ENCODE measurements at places on chromosomes 11 and 22.

GRCh38 chr11:68840661-68841653 is 759 bp downstream of the CPT1A start:
- DNase-seq, result peak; percentile 53

GRCh38 chr22:25137577-25138525 is 61.8 kb upstream of the CRYBB3 start:
- DNase-seq, result no peak

DNA sequence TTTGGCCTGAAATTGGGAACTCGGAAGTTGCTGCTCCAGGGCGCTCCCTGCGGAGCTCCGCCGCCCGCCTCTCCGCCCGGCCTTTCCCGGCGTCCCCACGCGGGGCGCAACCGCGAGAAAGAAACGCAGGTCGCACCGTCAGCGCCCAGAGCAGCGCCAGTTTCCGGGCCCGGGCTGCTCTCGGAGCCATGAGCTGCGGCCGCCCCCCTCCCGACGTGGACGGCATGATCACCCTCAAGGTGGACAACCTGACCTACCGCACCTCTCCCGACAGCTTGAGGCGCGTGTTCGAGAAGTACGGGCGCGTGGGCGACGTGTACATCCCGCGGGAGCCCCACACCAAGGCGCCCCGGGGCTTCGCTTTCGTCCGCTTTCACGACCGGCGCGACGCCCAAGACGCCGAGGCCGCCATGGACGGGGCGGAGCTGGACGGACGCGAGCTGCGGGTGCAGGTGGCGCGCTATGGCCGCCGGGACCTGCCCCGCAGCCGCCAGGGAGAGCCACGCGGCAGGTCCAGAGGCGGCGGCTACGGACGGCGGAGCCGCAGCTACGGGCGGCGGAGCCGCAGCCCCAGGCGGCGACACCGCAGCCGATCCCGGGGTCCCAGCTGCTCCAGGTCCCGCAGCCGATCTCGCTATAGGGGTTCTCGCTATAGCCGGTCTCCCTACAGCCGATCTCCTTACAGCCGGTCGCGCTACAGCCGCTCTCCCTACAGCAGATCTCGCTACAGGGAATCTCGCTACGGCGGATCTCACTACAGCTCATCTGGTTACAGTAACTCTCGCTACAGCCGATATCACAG is 521 bp downstream of the SRSF8 start:
- DNase-seq, result peak; percentile 83

DNA sequence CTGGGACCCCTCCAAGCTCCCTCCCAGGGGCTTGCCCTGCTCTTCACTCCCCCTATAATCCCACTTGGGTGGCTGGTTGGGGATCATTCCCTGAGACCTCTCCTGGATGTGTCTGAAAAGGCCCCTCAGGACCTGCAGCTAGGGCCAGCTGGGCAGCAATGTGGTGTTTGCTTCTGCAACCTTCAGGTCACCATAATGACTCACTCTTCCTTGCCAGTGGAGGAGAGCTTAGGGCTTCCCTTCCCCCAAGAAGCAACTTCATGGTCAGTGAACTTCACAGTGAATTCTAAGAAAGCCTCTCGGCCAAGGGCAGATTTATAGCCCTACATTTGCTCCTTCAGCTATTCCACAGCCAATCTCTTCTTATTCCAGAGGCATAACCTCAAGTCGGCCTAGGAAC is 45.1 kb upstream of the TSPAN18 start:
- DNase-seq, result no peak

DNA sequence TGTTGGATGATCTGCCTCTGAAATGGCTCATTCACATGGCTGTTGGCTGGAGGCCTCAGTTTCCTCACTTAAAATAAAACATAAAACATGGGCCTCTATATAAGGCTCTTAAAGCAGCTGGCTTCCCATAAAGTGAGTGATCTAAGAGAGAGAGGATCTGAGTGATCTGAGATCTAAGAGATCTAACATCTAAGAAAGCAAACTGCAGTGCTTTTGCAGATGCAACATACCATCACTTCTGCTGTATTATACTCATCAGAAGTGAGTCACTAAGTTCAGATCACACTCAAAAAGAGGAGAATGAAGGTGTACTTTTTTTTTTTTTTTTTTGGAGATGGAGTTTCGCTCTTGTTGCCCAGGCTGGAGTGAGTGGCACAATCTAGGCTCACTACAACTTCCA is 18.1 kb upstream of the HSPA8 start:
- DNase-seq, result no peak

DNA sequence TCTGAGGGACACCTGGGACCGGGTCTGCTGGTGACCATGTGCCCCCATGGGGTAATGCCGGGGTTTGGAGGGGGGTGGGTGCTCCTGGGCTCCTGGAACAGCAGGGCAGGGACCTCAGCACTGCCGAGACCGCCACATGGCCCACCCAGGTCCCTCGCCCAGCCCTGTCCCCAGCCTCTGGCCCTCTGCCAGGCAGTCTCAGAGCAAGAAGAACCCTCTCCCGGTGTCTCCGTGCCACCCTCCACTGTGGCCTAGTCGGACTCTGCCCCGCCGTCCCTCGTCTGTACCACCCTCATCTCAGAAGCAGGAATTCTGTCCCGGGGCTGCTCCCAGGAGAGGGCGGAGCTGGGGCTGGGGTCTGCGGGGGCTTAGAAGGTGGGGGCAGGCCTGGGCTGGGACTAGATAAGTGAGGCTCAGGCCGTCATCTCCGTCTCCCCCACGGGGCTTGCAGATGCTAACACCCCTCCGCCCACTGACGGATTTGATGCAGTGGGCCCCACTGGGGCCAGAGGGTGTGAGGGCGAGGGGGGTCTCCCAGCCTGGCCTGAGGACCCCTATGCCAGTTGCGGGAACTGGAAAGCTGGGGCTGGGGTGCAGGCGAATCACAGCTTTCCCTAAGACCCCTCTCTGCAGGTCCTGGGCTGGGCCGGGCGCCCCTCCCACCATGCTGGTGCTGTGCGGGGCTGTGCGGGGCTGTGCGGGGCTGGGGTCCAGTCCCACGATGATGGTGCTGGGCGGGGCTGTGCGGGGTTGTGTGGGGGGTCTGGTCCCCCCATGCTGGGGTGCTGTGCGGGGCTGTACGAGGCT is 1.1 kb downstream of the MUC5AC start:
- no peak for DNase-seq

DNA sequence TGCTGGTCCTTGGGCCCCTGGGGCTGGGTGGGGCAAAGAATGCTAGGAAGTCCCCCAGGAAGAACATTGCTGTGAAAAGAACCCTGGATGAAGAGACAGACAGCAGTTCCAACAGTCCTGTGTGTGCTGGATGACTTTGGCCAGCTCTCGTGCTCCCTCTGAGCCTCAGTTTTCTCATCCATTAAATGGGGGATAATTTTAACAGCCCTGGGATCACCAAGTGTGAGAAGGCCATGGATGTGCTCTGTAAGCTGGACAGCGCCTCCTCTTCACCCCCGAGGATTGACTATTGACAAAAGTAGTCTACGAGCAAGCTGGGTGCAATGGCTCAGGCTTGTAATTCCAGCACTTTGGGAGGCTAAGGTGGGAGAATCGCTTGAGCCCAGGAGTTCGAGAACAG is 2.5 kb downstream of the LARGE2 start:
- no peak for DNase-seq

GRCh38 chr11:109749476-109749875 is 327.5 kb downstream of the C11orf87 start:
- no peak for DNase-seq

DNA sequence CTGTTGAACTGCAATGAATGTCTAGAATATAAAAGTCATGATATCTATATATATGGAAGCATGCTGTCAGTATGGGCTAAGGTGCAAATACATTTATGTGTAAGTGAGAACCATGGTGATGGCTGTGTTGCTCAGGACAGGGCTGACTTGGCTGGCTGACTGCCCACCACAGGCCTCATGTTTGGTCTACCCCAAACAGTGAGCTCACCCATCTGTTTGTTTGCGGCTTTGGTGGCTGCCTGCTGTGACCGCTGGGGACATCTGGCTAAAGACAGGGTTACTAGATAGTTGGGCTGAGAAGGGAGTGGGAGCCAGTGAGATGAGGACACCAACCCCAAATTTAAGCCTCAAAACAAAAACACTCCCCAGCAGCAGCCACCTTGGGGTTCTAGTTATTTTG is 6.3 kb downstream of the CD44 start:
- no peak for DNase-seq

GRCh38 chr22:19524170-19525115 is at the start of gene CLDN5:
Gene CLDN5 (minus strand): TSS chr22:19524410. CDS start chr22:19524255, 155 bp downstream.
- DNase-seq, result no peak

DNA sequence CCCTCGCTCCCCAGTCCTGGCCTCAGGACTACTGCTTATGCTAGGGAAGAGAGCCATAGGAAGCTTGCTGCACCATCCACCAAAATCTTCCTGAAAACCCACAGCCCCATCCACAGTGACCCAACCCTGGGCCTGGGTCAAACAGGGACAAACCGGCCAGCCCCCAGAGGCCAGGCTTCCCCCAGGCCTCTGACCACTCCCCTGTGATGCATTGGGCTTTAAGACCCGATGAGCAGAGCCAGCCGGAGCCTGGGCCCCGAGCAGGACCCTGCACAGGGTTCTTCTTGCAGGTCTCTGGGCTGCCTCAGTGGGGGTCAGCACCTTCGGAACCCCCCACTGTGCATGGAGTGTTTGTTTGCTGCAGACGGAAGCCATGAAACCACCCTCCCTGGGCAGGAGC is 583.7 kb downstream of the BRD1 start:
- no peak for DNase-seq

- no peak for DNase-seq
These were observed 8.1 kb downstream of the RASD2 start for GRCh38 chr22:35548722-35549112.

GRCh38 chr11:22582151-22582410 is 43.5 kb downstream of the FANCF start:
- no peak for DNase-seq

- DNase-seq, result no peak
These were observed 10.1 kb downstream of the NAV2 start for GRCh38 chr11:19722702-19723101.

GRCh38 chr11:133520707-133521106 is 11.6 kb downstream of the OPCML start:
- no peak for DNase-seq

DNA sequence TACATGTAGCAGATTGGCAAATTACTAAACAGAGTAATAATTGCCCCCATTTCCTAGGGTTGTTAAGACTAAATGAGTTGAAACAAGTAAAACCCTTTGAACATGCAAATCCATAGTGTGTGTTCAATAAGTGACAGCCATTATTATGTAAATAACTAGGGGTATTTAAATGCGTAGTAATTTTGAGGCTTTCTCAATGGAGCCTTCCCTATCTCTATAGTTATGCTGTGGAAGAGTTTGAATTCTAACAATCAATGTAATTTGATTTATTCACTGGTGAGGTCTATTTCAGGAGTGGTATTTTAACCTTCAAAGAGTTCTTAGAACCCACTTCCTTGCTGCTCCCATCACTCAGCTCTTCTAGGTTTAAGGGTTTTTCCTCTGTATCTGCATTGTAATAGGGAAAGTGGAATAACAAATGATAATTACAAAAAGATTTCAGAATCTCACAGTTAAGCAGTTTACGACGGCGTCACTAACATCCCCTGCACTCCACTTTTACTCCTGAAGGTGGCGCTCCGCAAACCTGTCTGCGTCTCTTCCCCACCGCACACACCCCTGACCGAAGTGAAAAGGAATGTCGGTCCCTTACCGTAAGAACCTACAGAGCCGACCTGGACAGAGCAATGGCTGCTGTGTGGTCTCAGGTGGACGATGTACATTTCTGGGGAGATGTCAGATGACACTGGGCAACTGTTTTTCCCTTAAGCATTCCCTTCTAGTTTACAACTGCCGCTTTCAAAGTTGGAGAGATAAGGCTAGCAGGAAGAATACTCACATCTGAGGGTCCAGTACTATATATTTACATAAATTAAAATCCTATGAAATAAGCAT is 80.8 kb downstream of the ZC3H12C start:
- no peak for DNase-seq

DNA sequence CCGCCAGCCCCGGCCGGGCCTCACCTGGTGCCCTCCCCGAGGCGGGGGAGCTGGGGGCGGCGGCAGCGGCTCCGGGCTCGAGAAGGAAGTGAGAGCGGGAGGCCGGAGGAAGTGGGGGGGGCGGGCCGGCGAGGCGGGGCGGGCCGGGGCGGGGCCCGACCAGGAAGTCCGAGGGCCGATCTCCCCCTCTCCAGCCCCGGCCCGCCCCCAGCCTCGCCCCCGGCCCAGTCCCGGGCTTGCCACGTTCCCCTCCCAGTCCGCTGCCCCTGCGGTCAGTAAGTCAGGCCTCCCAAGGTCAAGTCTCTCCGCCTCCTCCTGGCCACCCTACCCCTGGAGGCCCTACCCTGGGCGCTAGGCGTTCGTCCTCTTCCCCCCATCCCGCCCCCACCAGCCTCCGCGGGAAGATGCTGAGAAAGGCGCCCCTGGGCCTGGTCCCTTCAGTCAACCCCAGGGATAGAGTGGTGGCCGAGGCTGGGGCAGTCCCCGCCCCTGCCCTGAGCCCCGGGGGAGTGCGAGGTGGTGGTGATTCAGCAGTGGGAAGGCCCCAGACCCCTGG is at the start of gene RHOG:
Gene RHOG, minus strand, starts transcription at position 90 of the 556 bp plus-strand sequence. CDS start 12,821 bp downstream, outside the sequence.
- DNase-seq, result peak; percentile 58

- no peak for DNase-seq
These were observed 139.9 kb downstream of the PARVA start for GRCh38 chr11:12517306-12517705.

DNA sequence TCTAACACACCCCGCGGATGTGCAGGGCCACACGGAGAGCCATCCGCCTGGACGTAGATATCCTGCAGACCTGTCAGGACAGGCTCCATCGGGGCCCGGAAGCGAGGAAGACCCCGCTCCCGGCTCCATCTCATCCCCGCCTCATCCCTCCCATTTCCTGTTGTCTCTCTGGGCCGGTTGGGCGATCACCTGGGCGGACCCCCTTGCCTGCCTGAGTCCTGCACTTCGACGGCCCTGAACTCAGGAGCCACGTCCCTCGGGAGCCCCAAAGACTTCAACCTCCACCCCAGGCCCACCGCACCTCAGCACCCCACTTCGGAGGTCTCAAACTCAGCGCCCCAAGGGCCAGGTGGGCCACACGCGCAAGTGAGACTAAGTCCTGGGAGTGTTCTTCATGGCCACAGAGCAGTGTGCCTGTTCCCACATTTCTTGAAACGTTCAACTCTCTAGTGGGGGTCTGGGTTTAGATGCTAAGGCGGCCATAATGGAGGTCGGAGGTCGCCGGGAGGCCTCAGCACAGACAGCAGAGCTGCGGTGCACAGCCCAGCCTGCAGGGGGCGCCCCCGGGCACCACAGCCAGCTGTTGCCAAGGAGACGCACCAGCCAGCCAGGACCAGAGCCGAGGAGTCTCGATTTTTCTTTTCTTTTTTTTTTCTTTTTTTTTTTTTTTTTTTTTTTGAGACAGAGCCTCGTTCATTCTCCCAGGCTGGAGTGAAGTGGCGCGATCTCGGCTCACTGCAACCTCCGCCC is 26.0 kb upstream of the FADD start:
- DNase-seq, result no peak

DNA sequence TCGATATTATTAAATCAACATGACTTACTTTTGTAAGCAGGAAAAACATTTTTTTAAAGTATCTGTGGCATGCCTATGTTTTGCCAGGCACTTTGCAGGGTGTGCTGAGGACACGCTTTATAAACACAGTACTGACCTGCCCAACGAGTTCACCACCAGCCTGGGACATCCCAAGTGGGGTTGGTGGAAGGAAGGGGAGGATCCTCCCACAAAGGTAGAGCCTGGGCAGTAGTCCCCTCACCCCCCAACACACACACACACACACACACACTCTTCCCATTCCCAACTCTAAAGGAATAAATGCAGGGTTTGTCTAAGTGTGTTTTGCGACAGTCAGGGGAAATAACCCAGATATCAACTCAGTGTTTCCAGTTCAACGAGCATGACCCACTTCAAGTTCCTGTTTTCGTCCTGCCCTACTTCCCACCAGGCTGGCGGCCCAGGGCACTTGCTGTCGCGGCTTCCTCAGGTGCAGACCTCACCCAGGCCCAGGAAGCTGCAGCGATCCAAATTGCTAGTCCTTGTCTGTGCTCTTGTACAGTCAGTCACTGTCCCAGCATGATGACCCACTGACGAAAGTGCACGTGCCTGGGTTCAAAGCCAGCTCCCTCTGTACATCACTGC is 3.1 kb downstream of the CERK start:
- DNase-seq, result no peak

Measured in NCI-H774 (cell line).